ENCODE measurements at places on chromosomes 7 and 10. TPM values are rescaled to one million over a fixed set of nuclear protein-coding genes. Genes with fewer than 3 reads are reported as not detected.
A peak's percentile ranks its signal among the peaks of the same experiment; 100 is the strongest.

- H3K36me3 ChIP-seq, result no peaks in the 10 kb centered on the region
- H3K4me1 ChIP-seq, result no peaks in the 10 kb centered on the region
- H3K27me3 ChIP-seq, result no peaks in the 10 kb centered on the region
- no peak overlapping the region for H3K27ac ChIP-seq
- no peak overlapping the region for H3K4me3 ChIP-seq
Observed at GRCh38 chr7:94710256-94710655, 54.3 kb upstream of the SGCE start.

- no peak for DNase-seq
- no peaks in the 10 kb centered on the region for H3K27me3 ChIP-seq
- peaks cover 12% of the 10 kb centered on the region for H3K4me1 ChIP-seq
Observed at GRCh38 chr10:79397051-79397450, 48.4 kb downstream of the ZCCHC24 start.

The ADGRA1 gene
- total RNA-seq, result not detected

DNA sequence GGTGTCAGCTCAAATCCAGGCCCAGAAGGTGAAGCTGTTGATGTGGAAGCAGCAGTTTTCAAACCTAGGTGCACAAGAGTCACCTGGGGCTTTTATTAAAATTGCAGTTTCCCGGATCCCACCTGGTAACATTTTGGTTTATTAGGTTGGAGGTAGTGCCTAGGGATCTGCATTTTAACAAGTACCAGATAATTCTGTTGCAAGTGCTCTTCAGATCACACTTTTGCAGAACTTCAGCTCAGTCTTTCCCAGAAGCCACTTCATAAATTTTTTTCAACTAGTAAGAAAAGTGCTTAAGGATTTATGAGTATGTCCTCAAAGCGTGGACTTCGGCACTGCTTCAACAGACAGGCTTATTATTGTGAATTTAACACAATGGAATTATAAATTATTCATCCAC is 213.8 kb downstream of the ADRA2A start:
- no peak for DNase-seq
- no peaks in the 10 kb centered on the region for H3K36me3 ChIP-seq
- no peaks in the 10 kb centered on the region for H3K4me1 ChIP-seq

GRCh38 chr10:14601872-14602725 is 172.6 kb downstream of the FAM107B start:
- peak overlapping the region; percentile 70 for H3K27ac ChIP-seq
- H3K4me1 ChIP-seq, result peaks cover 27% of the 10 kb centered on the region
- peak; percentile 76 for DNase-seq
- H3K4me3 ChIP-seq, result peak overlapping the region; percentile 93

DNA sequence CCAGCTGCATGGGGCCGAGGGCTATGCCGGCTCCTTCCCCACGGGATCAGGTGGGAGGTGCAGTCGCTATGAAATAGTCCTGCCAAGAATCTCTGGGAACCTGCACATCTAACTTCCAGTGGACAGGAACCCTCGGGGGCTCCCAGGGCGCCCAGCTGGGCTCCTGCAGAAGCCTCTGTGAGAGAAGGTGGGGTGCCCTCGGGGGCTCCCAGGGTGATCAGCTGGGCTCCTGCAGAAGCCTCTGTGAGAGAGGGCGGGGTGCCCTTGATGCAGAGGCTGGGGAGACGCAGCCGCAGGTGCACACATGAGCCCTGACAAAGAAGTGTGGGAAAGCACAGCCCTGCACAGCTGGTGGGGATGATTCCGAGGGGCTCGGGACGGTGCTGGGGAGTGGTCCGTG is 5.9 kb downstream of the VENTX start:
- no peaks in the 10 kb centered on the region for H3K36me3 ChIP-seq
- peaks cover 6% of the 10 kb centered on the region for H3K27me3 ChIP-seq
- no peak overlapping the region for H3K4me3 ChIP-seq
- DNase-seq, result no peak

GRCh38 chr10:31554556-31554955 is 235.5 kb downstream of the ZEB1 start:
- H3K4me3 ChIP-seq, result no peak overlapping the region
- no peaks in the 10 kb centered on the region for H3K4me1 ChIP-seq
- H3K27me3 ChIP-seq, result peaks cover 6% of the 10 kb centered on the region
- no peaks in the 10 kb centered on the region for H3K36me3 ChIP-seq

The DNAH11 gene
- 0.69 TPM for total RNA-seq

DNA sequence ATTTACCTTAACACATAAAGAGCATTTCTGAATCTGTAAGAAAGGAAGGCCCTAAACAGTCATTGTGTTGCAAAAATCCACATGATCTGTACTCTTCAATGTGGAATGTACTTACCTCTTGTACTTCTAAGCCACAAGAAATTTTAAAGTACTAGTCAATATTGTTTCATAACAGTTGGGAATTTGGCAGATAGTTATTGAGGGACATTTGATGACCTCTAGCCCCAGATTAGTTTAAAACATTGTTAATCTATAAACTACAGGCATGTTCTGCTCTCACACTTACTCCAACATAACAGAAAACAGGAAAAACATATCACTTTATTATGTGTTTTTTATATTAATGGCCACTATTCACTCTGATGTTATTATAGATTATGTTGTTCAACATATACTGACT is 985.7 kb upstream of the LRRTM3 start:
- no peak for DNase-seq
- H3K27ac ChIP-seq, result no peak overlapping the region
- no peak overlapping the region for H3K4me3 ChIP-seq
- no peaks in the 10 kb centered on the region for H3K4me1 ChIP-seq
- no peaks in the 10 kb centered on the region for H3K36me3 ChIP-seq

DNA sequence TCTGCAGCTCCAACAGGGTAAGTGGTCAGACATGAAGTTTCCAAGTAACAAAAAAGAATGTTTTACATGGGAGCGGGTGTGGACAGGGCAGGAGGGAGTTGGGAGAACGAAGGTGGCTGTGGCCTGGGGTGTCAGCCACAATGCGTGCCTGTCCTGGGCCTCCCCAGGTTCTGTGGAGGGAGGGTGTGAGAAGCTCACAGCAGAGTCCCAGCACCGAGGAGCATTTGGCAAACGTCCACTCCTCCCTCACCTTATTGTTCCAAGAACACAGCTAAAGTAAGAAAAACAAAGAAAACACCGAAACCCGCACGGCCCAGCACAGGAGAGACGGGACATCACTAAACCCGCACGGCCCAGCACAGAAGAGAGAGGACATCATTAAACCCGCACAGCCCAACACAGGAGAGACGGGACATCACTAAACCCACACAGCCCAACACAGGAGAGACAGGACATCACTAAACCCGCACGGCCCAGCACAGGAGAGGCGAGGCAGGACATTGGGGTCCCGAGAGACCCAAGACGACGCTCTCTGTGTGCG is 226.4 kb downstream of the MAD1L1 start:
- DNase-seq, result no peak
- H3K27me3 ChIP-seq, result no peaks in the 10 kb centered on the region
- no peak overlapping the region for H3K4me3 ChIP-seq
- H3K27ac ChIP-seq, result no peak overlapping the region
- H3K4me1 ChIP-seq, result no peaks in the 10 kb centered on the region
- H3K36me3 ChIP-seq, result no peaks in the 10 kb centered on the region

- peaks cover 45% of the 10 kb centered on the region for H3K4me1 ChIP-seq
- no peak overlapping the region for H3K27ac ChIP-seq
- H3K27me3 ChIP-seq, result no peaks in the 10 kb centered on the region
Observed at GRCh38 chr10:103851261-103851660, 4.1 kb downstream of the SH3PXD2A start.

- H3K36me3 ChIP-seq, result no peaks in the 10 kb centered on the region
- no peaks in the 10 kb centered on the region for H3K27me3 ChIP-seq
- H3K27ac ChIP-seq, result no peak overlapping the region
- DNase-seq, result no peak
- H3K4me3 ChIP-seq, result no peak overlapping the region
Observed at GRCh38 chr10:76202777-76203176, 771.4 kb downstream of the LRMDA start.

The PRTFDC1 gene
- 24.2 TPM for total RNA-seq

GRCh38 chr10:113047963-113048781 is 98.1 kb downstream of the TCF7L2 start:
- H3K27me3 ChIP-seq, result no peaks in the 10 kb centered on the region
- H3K36me3 ChIP-seq, result no peaks in the 10 kb centered on the region
- no peak overlapping the region for H3K4me3 ChIP-seq
- no peak overlapping the region for H3K27ac ChIP-seq

DNA sequence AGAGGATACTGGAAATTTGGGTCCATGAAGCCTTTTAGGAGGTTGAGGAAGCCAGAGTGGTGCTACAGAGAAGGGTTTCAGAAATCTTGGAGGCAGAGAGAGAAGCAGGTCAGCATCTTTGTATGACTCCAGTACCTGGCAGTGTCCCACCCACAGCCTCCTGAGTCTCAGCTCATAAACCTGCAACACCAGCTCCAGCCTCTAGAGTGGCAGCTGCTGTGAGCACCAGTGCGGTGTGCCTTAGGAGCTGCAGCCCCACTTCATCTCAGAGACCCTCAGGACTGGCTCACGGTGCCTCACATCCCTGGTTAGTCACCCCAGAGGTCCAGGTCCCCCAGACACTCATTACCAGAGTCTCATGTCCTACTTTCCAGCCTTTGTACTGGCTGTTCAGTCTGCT is 84.8 kb upstream of the PRKAR2B start:
- no peaks in the 10 kb centered on the region for H3K36me3 ChIP-seq
- H3K27me3 ChIP-seq, result peaks cover 11% of the 10 kb centered on the region
- DNase-seq, result no peak

DNA sequence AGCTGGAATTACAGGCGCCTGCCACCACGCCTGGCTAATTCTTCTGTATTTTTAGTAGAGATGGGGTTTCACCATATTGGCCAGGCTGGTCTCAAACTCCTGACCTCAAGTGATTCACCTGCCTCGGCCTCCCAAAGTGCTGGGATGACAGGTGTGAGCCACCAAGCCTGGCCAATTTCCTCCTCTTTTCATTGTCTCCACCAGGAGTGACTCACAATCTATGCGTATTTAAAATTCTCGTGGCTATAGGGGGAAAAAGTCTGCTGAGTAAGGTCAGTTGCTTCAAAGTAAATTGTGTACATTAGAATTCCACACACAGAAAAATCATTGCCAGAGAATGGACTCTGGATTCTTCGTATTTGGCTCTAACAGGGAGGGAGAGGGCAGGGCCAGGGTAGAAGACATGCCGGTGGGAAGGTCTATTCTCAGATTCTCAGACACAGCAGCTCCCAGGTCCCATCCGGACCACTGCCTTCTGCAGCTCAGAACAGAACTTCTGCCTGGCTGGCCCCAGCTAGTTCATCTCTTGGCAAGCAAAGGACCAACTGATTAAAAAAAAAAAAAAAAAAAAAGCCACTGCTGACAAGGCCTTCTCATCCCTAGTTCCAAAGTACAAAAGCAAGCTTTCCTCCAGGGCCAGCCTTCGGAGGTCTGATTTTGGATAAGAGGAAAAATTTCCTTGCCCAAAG is 22.2 kb downstream of the PSPH start:
- H3K4me3 ChIP-seq, result no peak overlapping the region
- no peak for DNase-seq
- no peaks in the 10 kb centered on the region for H3K36me3 ChIP-seq
- H3K27me3 ChIP-seq, result no peaks in the 10 kb centered on the region

DNA sequence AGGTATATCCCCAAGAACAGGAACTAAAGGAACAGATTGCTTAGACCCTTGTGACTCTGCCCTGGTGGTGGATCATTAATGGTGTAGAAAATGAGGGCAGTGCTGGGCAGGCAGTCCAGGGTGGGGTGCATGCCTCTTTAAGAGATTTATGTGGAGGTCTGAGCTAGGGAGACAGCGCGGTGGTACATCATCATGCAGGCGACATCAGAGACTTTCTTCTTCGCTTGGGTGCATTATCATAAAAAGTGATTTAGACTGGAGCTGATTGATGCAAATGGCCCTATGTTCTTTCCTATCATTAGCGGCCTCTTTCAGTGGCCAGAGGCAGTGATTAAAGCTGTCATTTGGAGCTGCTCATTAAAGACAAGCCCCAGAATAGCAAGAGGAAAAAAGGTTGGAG is 519.1 kb upstream of the GALNT17 start:
- no peaks in the 10 kb centered on the region for H3K36me3 ChIP-seq
- H3K4me3 ChIP-seq, result no peak overlapping the region
- no peak for DNase-seq

GRCh38 chr7:66409493-66409892 is 204.4 kb downstream of the TPST1 start:
- peaks cover 4% of the 10 kb centered on the region for H3K4me1 ChIP-seq
- no peak for DNase-seq
- H3K36me3 ChIP-seq, result no peaks in the 10 kb centered on the region
- H3K27me3 ChIP-seq, result no peaks in the 10 kb centered on the region

The CREB5 gene
- total RNA-seq, result 13.8 TPM

GRCh38 chr10:45058992-45059561 is 58.4 kb downstream of the ZNF22 start:
- H3K27me3 ChIP-seq, result no peaks in the 10 kb centered on the region
- H3K27ac ChIP-seq, result peak overlapping the region; percentile 72

DNA sequence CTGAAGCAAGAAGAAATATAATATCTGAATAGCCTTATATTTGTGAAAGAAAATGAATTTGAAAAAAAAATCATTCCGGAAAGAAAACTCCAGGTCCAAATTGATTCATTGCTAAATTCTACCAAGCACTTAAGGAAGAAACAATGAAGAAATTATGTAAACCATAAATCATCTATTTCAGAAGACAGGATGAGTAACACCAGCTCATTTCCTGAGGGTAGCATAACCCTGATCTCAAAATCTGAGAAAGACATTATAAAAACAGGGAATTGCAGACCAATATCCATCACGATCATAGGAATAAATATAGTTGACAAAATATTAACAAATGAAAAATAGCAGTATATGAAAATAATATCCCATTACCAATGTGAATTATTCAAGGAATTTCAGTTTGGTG is 70.1 kb upstream of the RAB18 start:
- DNase-seq, result no peak
- no peak overlapping the region for H3K4me3 ChIP-seq
- H3K27ac ChIP-seq, result no peak overlapping the region
- H3K4me1 ChIP-seq, result no peaks in the 10 kb centered on the region
- H3K27me3 ChIP-seq, result peaks cover 8% of the 10 kb centered on the region
